Caki2 (cell line): ENCODE measurements at places on chromosomes 2 and 18.

- DNase-seq = no peak
Measured at GRCh38 chr2:64654063-64654811, 524 bp upstream of the SERTAD2 start.

GRCh38 chr2:178536037-178536436, 55.8 kb downstream of the PLEKHA3 start:
- DNase-seq = no peak

GRCh38 chr2:69366-70344, 23.4 kb upstream of the FAM110C start:
- DNase-seq = peak; percentile 47

- no peak for DNase-seq
Measured at GRCh38 chr2:30288561-30288960, 57.2 kb downstream of the LBH start.

DNA sequence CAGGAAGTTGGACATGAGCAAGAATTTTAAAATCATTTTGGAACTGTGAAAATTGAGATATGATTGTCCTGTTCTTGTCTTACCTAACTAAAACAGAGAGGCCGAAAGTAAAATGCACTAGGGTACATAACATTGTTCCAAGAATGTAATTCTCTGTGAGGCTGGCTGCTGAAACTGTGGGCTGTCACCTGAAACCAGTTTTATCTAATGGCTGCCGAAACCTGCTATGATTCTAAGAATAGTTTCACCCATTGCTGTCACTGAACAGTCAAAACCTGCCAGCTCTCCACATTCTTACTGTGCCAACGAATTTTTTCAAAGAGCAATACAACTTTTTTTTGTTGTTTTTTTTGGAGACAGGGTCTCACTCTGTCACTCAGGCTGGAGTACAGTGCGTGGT, 119.3 kb upstream of the ZSWIM2 start:
- no peak for DNase-seq

- no peak for DNase-seq
Measured at GRCh38 chr2:190912726-190913125, 32.1 kb downstream of the GLS start.

DNA sequence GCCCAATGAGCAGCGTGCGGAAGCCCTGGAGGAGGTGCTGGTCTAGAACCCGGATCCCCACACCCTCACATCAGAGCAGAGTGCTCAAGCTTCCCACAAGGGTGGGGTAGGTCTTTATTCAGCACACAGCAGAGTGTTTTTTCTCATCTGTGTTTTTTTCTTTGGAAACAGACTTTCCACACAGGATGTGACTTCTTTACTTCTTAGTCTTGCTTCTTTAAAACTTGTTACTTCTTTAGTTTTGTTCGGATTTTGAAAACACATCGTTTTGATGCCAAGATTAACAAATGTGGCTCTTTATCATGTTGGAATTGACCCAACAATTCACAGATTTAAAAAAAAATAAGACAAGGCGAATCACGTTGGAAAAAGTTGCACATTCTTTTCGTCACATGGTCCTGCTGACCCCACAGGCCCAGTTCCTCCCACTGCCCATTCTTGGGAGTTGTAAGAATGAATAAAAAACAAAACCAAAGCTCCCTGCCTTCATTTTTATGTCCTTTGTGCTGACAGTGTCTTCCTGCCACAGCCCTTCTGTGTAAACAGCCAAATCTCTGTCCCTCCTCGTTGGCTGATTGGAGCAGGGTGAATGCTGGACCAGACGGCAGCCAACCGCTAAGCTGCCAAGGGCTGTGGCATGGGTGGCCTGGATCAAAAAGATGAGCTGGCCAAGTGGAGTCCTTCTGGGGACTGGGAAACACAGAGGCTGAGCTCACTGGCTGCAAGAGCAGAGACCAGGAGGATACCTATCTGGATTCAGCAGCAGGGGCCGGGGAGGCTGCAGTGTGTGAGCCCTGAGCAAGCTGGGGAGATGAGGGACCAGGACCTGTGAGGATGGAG, 81.6 kb downstream of the TWIST2 start:
- no peak for DNase-seq

- DNase-seq = no peak
Measured at GRCh38 chr2:2146220-2146619, 184.9 kb downstream of the MYT1L start.

- DNase-seq = no peak
Measured at GRCh38 chr18:46794607-46795006, 37.8 kb upstream of the ST8SIA5 start.

DNA sequence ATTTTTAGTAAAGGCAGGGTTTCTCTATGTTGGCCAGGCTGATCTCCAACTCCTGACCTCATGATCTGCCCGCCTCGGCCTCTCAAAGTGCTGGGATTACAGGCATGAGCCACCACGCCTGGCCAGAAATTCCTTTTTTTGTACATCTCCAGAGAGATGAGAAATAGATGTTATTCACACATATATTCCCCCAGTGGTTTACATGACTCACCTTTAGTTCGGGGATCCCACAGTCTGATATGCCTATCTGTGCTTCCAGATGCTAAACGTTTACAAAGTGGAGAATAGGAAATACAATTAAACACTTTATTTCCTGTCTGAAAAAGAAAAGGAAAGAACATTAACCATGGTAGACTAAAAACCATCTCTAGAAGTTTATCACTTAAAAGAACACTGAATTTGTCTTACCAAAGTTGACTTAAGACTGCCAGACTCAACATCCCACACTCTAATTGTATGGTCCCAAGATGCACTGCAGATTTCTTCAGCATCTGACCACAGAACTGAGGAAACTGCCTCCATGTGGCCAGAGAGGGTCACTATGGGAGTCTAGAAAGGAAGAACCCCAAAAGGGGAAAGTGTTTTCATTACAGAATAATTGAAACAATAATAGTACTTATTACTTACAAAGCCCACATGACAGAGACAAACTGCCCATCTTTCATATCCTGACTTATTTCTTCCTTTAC, 12.6 kb upstream of the ICA1L start:
- no peak for DNase-seq

GRCh38 chr2:228433721-228434120, 252.2 kb upstream of the SPHKAP start:
- DNase-seq = no peak

DNA sequence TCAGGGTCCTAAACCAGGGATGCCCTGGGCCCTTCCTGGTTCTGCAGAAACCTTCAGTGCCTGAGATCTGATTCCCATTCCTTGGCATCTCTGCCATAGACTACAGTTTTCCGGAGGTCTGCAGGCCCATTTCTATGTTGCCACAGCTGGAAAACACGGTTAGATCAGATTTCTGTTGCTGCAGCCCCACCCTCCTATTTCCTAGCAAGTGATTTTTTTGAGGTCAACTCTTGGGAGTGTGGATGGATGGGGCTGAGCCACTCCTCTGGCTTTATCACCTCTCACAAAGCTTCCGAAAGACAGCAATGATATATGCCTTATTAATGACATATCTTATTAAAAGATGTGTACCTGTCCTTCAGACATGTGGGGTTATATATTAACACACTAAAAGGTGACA, 56.3 kb downstream of the ZAP70 start:
- no peak for DNase-seq

DNA sequence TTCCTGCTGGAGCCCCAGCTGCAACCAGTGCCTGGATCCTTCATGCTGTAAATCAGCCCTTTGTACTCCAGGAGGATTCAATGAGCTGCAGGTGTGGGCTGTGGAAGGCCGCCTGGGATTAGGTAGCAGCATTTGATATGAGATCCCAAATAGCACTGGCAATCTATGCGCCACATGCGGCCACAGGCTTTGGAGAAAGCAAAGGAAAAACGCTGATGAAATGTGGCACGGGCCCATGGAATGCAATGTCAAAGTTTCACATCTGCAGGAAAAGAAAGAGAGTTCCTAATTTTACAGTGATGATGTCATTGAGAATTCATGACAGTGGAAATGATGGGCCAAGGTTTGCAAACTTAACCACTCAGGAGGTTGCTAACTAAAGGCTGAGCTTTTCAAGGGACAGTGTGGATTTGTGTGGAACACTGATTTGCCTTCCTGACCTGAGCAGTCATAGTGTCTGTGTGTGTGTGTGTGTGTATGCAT, 216.4 kb upstream of the OSR1 start:
- no peak for DNase-seq

DNA sequence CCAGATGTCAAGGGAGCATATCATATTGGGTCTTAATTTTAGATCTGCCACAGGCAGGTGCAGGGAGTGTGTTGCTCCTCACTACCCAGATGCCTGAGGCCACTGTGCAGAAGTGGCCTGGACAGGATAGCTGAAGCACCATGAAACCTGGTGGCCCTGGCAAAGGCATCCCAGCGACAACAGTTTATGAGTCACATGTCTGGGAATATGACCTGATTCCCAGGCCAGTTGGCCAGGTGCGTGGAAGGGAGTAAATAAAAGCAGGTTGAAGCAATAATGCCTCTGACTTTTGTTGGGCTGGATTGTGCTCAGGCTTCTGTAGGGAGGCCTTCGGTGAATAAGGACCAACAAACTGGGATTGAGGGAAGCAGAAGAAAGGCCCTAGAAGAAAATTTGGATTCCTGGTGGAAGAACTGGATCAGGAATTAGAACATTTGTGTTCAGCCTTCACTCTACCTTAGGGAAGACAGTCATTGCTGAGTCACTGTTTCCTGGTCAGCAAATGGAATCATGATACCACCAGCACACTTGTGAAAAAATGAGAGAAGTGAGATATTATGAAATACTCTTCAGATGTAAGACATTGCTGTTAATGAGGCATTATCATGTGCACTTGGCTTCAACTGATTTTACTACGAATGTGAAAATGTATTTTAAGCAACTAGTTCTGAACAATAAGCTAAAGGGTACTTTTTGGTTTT, 78.4 kb upstream of the ZNF516 start:
- peak; percentile 8 for DNase-seq

- DNase-seq = no peak
Measured at GRCh38 chr18:61833387-61833786, 59.4 kb downstream of the RNF152 start.

DNA sequence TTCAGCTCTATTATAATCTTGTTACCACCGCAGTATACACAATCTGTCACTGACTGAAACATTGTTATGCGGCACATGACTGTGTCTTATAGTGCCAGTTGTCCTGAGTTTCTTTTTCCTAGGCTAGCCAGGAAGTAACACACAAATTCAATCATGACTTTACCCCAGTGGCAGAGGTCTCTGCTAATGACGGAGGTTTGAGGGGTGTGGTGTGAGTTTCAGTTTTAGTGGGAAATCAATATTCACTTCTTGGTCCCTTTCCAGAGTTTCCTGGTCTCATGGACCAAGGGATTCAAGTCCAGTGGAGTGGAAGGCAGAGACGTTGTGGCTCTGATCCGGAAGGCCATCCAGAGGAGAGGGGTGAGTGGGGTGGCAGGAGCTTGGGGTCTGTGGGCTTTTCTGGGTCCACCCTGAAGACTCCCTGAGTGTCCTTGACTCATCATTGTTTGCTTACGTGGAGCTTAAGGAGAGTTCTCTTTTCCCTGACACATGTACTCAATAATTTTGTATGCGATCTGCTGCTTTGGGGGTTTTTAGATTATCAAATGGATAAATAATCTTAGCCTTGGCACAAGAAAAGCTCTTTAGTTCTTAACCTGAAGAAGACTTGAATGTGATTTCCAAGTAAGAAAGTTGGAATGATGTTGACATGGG, 39.2 kb downstream of the HK2 start:
- DNase-seq = no peak

GRCh38 chr2:83233781-83234180, 1225.3 kb downstream of the SUCLG1 start:
- DNase-seq = no peak

GRCh38 chr2:45843136-45843535, 191.7 kb downstream of the PRKCE start:
- DNase-seq = no peak

GRCh38 chr18:23232331-23232730, 97.0 kb downstream of the CABLES1 start:
- no peak for DNase-seq

GRCh38 chr2:236075802-236076201, 92.4 kb downstream of the GBX2 start:
- no peak for DNase-seq

- no peak for DNase-seq
Measured at GRCh38 chr2:147327613-147328012, 517.2 kb upstream of the ACVR2A start.

GRCh38 chr18:47997338-47997780, 66.9 kb upstream of the SMAD2 start:
- DNase-seq = no peak

GRCh38 chr2:189217541-189217940, 38.0 kb upstream of the COL5A2 start:
- no peak for DNase-seq

DNA sequence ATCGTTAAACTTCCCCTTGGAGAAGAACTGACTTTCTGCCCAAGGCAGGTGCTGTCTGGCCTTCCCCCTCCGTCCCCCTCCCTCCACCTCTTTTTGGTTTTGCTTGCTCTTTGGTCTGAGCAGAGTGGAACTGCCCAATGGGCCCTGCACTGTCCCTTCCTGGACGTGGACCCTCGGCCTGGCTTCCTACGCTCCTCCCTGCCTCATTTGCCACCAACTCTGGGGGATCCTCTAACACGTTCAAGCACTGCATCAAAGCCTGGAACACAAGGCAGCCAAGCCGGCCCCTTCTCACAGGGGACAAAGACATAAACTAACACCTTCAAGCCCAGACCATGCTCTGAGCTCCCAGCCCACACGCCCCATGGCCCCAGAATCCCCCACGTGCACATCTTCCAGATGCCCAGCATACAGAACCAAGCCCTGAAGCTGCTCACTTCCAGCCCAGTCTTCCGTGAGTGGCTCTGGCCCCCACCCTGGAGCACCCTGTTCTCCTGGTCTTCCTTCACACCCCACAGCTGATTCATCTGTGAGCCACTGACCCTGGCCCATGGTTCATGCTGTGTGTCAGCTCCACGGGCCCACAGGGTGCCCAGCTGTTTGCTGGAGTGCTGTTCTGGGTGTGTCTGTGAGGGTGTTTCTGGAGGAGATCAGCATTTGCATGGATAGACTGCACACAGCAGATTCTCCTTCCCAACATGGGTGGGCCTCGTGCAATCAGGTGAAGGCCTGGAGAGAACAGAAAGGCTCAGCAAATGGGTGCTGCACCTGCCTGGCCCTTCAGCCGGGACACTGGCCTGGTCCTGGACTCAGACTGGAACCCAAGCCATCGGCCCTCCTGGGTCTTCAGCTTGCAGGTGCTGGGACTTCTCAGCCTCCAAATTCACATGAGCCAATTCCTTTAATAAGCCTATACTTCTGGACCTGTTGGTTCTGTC, 247.1 kb upstream of the SALL3 start:
- no peak for DNase-seq

GRCh38 chr18:24778810-24779418, 318.5 kb downstream of the HRH4 start:
- no peak for DNase-seq

DNA sequence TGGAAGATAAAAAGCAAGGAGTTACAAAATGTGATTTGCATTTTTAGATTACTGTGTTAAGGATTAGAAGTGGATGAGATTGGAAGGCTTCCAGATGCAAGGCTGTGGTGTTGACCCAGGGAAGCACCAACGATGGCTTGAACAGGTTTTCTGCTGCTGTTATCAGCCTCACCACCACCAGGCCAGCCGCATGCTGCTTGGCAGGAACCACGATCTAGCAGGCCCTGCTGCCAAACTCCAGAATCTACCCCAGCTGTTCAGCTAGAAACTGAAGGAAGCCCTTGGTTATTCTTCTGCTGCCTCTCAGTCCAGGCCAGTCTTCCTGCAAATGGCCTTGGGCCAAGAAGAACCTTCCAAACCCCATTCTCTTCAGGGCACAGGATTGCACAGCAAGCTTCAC, 133.9 kb downstream of the MTCL1 start:
- no peak for DNase-seq
